ENCODE measurements at places on chromosomes 2 and 18.

DNA sequence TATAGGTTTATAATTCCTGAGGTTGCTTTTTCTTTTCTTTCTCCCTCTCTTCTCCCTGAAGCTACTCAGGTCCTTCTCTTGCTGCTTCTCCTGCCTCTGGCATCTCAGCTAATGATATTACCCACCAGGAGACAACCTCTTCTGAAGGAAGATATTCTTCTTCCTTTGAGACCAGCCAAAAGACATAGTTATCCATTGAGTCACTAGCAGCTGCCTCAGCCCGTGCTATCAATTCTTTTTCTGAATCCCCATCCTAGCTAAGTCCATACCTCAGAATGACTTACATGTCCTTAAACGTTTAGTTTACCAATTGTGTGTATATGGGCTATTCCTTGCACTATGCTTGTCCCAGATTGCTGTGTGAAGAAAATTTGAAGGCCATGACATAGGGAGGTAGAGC is 25.0 kb upstream of the RNF103 start:
- DNase-seq, result no peak

DNA sequence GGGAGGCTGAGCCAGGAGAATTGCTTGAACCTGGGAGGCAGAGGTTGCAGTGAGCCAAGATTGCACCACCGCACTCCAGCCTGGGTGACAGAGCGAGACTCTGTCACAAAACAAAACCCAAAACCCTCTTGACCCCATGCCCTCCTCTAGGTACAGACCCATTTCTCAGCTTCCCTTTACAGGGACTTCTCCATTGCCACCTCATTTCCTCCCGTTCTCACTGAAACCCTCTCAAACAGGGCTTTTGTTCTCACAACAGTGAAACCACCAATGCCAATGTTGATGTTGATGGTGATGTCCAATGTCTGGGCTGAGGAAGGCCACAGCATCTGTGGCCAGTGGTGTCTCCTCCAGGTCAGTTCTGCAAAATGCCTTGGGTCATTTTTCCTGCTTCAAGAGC is 69.0 kb upstream of the ZCCHC2 start:
- peak; percentile 29 for DNase-seq

DNA sequence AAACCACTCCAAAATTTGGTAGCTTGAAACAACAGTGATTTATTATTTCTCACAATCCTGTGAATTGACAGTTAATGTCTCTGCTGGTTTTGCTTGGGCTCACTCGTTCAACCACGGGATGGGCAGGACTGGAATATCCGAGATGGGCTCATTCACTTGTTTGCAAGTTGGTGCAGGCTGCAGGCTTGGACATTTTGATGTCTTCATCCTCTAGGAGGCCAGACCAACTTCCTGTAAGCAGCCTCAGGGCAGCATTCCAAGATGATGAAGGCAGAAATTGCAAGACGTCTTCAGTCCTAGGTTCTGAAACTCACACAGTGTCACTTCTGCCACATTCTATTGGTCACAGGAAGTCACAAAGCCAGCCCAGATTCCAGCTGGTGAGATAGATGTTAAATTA is 47.1 kb downstream of the GPR39 start:
- DNase-seq, result no peak

GRCh38 chr2:238277695-238278094 is 10.7 kb downstream of the PER2 start:
- no peak for DNase-seq

GRCh38 chr2:38154395-38154794 is 78.4 kb upstream of the CYP1B1 start:
- no peak for DNase-seq

GRCh38 chr2:142878031-142878678 is 691 bp downstream of the KYNU start:
- DNase-seq, result no peak

All from activated CD4-positive, alpha-beta T cell treated with anti-CD3 and anti-CD28 coated beads, Interleukin-2, Interleukin-6, amounts not matched to agents 100 ng/mL and 50 ng/mL, durations not matched to agents 16 hours and 8 hours (primary cell).